ENCODE measurements at places on chromosomes 3 and 15. TPM values are rescaled to one million over a fixed set of nuclear protein-coding genes. Genes with fewer than 3 reads are reported as not detected.

Gene DAZL
- total RNA-seq, result not detected

Gene CACNA2D2
- not detected for total RNA-seq

Gene ZNF619
- total RNA-seq, result 4.8 TPM

Gene DISP2
- 0.30 TPM for total RNA-seq

Gene CCDC54
- not detected for total RNA-seq

Gene STRIT1
- not detected for total RNA-seq

Data from smooth muscle cell of the umbilical artery (primary cell).